ENCODE measurements at places on chromosomes 3 and 15.

DNA sequence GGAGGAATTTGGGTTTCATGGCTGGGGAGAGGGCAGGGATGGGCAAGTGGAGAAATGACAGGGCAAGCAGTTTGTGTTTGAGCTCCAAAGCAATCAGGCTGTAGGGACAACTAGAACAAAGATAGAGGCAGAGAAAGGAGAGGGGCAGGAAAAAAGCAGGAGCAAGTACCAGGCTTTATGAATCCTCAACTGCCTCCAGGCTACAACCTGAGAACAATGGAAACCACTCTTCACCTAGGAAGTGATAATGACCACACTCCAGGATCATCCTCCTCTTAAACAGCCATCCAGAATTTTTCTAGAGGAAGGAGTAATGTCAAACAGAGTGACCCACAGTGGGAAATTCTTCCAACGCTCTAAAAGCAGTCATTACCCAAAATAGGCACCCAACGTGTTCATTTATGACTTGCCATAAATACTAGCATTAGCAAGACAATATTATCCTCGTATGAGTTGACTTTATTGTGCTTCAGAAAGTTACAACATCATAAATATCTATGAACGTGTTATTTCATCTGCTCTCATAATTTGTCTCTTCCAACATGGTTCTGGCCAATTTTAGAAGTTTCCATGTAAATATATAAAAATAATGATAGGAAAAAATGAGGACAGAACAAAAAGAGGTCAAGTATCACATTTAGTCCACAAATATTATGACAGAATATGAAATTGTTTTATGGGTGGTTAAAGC lies 50.5 kb downstream of the TNFAIP8L3 start:
- no peak for DNase-seq

DNA sequence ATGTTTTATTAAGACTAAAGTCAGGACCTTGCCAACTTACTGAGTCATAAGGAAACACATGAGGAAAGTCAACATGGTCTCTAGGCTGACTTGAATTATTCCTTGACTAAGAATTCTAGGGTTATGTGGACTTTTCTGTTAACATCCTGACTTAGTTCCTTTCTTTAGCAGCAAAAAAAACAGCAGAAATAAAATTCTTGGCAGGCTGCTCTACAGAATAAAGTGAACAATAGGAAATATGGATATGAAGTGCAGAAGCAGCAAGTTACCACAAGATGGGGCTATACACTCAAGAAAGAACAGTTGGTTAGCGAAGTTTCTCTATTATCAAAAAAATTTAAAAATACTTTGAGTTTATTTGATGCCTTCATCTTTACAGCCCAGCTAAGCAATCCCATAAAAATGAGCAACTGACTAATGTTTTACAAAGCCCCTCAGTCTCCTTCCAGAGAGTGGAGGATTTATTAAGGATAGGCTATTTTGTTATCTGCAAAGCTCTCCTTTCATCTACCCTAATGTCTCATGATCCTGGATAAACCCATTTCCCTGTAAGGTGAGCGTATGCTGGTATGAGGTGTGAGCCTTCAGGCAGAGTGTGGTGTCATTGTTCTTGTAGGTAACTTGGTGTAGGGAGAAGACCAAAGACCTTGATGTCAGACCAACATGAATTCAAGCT lies 23.1 kb upstream of the MCCC1 start:
- DNase-seq: no peak

DNA sequence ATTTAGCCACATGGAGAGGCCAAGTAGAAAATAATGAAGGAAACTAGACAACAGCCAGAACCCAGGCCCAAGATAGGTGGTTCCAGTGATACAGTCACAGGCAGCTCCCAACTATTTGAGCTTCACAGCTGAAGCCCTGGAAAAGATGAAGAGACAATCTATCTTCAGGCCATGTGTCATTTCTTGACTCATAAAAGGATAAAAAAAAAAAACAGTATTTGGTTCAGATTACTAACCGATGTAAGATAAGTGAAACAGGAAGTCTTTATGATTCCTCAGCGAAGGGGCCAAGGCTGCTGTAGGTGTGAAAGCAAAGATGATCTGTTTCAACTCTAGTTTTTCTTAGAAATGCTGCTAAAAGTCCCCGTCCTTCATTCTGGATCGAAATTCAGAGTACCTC lies 394.6 kb downstream of the ZNF385D start:
- DNase-seq: no peak

DNA sequence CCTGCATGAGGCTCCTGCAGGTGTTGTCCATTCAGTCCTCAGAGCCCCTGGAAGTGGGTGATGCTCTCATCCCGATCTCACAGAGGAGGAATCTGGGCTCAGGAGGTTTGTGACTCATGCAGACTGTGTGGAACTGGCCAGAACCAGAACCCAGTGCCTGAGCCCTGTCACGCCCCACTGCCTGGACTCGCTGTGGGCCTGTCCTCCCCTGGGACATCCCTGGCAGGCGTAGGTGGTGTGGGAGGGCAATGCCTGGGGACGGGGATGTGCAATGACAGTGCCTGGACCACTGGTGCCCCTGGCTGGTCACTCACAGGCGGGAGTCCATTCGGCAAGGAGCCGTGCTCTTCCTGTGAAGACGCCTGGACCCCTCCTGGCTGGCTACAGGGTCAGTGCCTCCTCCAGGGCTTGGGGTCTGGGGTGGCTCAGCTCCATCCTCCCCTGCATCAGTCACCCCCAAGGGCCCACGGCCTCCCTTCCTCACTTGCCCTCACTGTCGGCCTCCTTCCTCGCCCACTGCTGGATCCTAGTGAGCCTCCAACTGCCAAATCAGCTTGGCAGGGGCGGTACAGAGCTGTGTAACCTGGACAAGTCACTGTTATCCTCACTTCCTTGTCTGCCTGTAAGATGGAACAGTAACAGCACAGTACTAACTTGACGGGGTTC lies 14.9 kb downstream of the PSTPIP1 start:
- DNase-seq: no peak

DNA sequence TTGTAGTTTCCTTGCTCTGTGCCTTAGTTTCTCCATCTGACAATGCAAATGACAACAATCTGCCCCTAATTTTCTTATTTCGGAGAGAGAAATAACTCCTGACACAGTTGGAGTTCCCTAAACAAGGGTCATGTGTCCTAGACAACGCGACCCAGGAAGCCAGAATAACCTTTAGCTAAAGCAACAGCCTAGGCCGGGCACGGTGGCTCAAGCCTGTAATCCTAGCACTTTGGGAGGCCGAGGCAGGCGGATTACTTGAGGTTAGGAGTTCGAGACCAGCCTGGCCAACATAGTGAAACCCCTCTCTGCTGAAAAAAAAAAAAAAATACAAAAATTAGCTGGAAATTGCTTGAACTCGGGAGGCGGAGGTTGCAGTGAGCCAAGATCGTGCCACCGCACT lies 49.9 kb downstream of the MCF2L2 start:
- DNase-seq: no peak

DNA sequence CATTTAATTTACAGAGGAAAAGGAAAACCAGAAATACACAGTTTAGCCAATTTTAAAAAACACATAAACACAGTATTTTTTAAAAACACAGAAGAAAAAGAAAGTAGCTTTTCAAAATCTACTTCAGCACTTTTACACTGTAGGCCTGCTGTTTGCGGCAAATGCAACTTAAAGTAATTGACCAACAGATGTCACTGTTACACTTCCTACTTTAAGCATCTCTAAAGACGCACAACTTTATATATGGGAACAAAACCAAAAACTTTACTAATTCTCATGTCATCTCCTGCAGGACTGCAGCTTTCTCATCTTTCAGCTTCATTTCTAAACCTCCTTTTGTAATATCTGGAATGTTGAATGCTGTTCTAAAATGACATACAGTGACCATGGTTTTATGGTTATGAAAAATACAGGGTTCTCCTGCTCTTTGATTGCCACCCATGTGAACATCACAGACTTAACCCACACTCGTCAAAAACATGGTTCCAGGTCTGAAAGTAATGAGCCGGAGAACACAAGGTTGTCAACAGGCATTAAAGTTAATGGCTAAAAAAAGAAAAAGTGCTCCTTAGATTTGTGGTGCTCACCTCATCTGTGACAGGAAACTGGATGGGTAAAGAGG lies 107.9 kb downstream of the FMN1 start:
- DNase-seq: peak; percentile 63

DNA sequence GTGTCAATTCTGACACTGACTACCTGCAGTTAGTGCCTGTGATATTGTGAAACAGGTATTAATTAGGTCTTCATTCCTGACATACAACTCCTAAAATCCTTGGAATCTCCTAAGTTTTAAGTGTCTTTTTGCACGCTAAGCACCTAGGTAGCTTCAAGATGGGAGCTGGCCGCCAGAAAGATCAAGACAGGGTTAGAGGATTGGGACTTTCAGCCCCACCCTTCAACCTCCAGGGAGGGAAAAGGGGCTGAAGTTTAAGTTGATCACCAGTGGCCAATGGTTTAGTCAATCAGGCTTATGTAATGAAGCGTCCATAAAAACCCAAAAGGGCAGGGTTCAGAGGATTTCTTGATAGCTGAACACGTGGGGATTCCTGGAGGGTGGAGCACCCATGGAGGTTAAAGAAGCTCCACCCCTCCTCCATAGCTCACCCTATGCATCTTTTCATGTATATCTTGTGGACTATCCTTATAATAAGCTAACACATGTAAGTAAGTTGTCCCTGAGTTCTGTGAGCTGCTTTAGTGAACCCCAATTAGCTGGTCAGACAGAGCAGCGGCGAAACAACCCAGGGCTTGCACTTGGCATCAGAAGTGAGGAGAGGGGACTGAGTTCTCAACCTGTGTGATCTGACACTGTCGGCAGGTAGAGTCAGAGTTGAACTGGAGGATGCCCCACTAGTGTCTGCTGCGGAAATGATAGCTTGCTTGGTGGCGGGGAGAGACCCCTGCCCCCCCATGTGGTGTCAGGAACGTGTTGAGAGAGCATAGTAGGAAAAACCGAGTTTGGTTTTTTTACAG lies 12.8 kb upstream of the SRP14 start:
- DNase-seq: no peak

Measured in right lung (tissue), 10 donors.